DMS79 (cell line): ENCODE measurements at places on chromosomes 3 and 15.

DNA sequence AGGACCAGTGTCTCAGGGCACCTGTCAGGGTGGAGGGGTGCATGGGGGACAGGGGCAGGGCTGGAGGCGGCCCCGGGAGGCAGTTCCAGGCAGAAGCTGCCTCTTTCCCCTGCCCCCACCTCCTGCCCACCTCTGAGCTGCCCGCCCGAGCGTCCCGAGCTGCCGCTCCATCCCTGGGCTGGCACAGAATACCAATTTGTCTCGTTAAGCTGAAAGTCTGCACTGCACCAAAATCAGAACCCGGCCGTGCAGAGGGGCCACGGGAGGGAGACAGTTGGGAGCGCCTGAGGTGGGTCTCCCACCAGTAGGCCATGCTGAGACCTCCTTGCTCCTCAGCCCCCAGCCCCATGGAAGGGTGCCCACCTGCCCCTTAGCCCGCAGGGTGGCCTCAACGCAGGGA, 1.3 kb upstream of the ATP2B2 start:
- no peak for DNase-seq

- peak; percentile 77 for DNase-seq
Measured at GRCh38 chr3:127612966-127613365, 14.8 kb downstream of the MCM2 start.

- DNase-seq = no peak
Measured at GRCh38 chr3:171731691-171732090, 78.6 kb downstream of the PLD1 start.

DNA sequence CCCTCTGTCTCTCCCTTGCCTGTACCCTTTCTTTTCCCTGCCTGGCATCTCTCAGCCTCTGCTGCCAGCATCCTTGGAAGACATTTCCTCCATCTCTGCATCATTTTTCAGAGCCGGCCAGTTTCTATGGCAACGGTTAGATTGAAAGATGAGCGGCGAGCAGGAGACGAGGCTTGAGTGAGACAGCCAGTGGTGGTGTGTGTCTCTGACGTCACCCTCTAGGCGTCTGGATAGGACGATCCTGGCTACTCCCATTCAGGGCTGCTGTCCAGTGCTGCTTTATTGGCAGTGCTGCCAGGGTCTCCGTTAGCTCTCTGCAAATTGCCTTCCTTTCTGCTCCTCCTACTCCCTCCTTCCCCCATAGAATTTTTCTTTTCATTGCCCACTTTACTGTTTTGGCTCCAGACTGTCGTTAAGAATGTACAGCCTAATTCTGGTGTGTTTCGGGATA, 57.9 kb downstream of the TRAK1 start:
- no peak for DNase-seq

GRCh38 chr3:107999215-107999775, 91.5 kb downstream of the CD47 start:
- DNase-seq = no peak

GRCh38 chr3:127673191-127674100, 694 bp downstream of the ABTB1 start:
- DNase-seq = no peak

- no peak for DNase-seq
Measured at GRCh38 chr3:24151594-24151993, 206.5 kb downstream of the NR1D2 start.

DNA sequence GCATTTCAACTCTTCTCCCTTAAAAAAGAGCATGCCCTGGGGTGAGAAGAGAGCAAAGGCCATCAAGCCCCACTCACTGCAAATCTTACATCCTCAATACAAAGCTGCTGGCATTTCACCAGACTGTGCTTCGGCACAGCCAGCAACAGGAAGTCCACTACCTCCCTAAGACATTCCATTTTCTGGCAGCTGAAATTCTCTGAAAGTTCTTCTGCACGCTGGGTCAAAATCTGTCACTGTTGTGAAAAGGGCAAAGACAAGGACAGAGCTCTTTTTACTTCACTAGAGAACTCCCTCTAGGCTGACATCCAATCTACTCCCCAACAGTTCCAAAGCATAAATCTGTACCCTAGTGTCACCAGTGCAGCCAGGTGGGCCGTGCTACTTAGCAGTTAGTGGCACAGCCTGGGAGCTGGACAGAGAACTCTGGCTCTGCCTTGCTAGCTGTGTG, 6.3 kb downstream of the MTMR10 start:
- no peak for DNase-seq
